ENCODE measurements at places on chromosomes 16 and 17.

- DNase-seq = no peak
Observed at GRCh38 chr17:76562734-76563148, 22.9 kb downstream of the PRCD start.

- no peak for DNase-seq
Observed at GRCh38 chr16:23365602-23366240, 63.6 kb downstream of the SCNN1B start.

DNA sequence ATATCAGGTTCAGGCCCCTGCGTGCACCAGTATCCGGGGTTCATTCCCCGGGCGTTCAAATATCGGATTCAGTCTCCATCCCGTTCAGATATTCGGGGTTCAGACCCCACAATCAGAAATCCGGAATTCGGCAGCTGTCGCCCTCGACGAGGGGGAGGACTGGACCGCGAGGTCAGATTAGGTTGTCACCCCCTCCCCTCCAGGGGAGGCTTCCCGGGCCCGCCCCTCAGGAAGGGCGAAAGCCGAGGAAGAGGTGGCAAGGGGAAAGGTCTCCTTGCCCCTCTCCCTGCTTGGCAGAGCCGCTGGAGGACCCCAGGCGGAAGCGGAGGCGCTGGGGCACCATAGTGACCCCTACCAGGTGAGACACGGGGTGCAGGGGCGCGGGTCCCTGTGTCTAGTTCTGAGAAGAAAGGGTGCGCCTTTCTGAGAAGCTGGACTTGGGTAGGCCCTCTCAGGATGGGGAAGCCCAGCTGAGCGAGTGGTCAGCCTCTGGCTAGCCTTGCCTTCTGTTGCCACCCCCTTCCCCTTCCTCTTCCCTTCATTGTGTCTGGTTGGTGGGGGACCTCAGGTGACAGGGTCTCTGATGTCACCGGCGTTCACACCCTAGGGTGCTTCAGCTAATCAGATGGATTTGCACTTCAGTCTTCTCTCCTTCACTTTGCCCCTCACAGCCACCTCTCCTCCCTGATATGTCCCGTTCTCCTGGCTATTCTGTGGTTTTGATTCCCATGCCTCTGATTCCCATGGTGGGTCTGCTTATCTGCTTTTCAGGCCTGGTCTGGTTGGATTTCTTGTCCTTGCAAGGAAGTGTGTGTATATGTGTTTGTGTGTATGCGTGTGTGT lies 844 bp downstream of the TAOK2 start:
- no peak for DNase-seq

DNA sequence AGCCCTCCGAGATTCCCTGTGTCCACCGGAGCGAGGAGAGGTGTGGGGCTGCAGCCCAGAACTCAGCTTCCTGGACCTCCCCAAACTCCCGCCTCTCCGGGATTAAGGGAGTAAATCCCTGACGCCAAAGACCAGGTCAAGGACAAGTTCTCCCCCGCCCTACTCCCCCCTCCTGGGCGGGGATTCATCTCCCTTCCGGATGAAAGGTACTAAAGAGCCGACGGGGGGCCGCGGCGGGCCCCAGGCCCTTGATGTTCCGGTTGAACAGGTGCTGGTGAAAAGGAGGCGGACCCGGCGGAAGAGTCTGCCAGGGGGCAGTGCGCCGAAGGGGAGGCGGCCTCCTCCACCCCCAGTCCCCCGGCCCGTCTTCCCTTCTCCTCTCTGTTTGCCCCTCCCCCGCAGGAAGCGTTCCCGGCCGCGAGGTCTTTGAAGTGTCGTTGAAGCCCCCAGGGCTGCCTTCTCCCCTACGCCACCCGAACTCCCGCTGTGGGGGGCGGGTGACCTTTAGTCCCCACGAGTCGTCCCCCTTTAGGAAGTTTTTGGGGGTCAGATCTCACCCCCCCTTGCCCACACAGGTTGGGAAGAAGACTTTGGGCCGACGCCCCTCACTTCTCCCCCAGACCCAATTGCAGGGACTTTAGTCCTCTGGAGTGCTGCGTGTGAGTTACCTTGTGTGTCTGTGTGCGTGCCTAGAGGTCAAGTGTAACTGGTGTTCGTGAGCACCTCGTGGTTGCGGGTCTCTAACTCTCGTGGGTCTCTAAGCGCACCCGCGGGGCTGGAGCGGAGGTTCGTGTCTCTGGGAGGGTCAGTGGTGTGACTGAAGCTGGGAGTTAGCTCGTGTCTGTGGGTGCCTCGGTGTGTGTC lies 1.1 kb upstream of the MLLT6 start:
- DNase-seq = peak; percentile 90

GRCh38 chr17:56830726-56831368 lies 2.9 kb downstream of the C17orf67 start:
- DNase-seq = no peak

DNA sequence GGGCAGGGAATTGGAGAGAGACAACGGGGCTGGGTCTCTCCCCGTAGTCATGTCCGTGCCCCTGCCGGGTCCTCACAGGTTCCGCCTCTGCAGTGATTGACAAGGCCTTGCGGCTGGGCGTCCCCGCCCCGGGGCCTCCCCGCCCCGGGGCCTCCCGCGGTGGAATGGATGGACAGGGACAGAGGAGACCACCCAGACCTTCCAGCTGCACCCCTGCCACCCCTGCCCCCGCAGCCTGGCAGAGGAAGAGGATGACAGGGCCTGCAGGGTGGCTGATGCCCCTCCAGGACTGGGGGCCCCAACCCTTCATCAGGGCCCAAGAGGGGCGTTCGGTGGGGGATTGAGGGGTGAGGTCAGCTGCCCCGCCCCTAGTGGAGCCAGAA lies 216.4 kb upstream of the CIBAR2 start:
- DNase-seq = no peak

DNA sequence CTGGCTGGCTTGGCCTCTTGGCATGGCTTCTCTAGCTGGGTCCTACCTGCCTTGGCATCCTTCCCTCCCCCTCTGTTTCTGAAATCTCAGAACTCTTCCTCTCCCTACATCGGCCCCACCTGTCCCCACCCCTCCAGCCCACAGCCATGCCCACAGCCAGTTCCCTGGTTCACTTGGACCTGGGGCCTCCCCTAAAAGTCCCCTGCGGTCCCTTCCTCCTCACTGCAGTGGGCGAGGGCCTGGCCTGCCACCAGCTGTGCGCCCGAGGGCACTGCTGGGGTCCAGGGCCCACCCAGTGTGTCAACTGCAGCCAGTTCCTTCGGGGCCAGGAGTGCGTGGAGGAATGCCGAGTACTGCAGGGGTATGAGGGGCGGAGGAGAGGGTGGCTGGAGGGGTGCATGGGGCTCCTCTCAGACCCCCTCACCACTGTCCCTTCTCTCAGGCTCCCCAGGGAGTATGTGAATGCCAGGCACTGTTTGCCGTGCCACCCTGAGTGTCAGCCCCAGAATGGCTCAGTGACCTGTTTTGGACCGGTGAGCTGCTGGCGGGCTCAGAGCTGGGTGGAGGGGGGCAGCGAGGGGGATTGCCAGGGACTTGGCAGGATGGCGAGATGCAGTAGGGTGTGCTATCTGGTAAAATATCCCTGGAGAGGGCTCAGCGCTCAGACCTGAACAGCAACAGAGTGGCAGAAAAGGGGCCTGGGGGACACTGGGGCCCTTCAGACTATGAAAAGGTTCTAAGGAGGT lies 14.1 kb downstream of the MIEN1 start:
- no peak for DNase-seq

DNA sequence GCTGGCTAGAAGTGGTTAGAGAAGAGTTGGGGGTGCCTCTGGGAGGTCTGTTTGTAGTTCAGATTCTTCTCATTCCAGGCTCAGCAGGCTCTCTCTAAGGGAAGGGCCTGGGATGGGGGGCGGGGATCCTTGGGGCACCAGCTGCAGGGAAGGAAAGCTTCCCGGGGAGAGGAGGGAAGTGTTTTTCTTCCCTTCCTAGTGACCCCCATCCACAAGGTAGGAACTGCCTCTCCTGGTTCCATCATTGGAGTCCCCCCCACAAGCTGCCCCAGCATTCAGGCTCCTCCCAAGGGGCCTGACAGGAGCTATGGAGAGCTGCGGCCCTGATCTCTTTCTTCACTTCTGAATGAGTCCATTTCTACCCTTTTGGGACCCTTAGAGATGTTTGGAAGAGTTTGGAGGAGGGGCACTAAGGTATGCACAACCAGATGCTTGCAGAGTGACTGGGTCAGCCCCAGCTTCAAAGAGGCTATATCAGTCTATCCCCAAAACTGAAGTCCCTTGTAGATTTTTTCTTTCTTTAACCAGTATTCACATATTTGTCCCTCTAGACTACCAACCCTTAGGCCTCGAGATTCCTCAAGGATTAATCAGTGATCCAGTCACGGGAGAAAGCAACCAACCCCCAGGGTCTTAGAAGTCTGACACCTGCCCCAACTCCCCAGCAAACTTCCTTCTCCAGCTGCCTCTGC lies 13.9 kb upstream of the FZD2 start:
- no peak for DNase-seq

GRCh38 chr17:65020284-65020683 lies 36.3 kb downstream of the GNA13 start:
- no peak for DNase-seq

DNA sequence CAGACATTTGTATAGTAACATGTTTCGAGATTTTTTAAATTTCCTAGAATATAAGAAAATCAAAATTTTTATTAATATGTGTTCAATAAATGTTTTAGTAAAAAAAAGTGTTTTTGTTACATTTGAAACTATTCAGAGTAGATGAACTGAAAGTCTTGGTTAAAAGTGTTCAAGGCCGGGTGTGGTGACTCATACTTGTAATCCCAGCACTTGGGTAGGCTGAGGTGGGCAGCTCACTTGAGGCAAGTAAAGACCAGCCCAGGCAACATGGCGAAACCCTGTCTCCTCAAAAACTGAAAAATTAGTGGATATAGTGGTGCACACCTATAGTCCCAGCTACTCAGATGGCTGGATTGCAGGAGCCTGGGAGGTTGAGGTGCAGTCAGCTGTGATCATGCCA lies 16.8 kb upstream of the PHKG2 start:
- DNase-seq = no peak

DNA sequence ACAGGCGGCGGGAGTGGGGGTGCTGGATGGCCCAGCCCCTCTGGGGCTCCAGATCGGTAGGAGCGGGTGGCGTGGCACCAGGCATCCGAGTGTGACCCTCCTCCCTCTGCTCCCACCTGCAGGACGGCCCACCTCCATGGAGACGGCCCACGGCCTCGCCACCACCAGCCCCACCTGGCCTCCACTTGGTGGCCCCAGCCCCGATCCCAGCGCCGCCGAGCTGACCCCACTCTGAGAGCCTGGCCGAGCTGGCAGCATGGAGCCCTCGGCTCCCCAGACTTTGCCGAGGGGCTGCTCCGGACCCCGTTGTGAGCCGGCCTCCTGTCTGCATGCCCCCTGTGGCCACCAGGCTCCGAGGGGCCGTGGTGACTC lies 4.7 kb upstream of the NUDT16L1 start:
- DNase-seq = no peak

GRCh38 chr17:41516830-41517283 lies 1.8 kb downstream of the KRT15 start:
- no peak for DNase-seq

GRCh38 chr17:1385861-1386260 lies 14.2 kb downstream of the YWHAE start:
- DNase-seq = no peak

DNA sequence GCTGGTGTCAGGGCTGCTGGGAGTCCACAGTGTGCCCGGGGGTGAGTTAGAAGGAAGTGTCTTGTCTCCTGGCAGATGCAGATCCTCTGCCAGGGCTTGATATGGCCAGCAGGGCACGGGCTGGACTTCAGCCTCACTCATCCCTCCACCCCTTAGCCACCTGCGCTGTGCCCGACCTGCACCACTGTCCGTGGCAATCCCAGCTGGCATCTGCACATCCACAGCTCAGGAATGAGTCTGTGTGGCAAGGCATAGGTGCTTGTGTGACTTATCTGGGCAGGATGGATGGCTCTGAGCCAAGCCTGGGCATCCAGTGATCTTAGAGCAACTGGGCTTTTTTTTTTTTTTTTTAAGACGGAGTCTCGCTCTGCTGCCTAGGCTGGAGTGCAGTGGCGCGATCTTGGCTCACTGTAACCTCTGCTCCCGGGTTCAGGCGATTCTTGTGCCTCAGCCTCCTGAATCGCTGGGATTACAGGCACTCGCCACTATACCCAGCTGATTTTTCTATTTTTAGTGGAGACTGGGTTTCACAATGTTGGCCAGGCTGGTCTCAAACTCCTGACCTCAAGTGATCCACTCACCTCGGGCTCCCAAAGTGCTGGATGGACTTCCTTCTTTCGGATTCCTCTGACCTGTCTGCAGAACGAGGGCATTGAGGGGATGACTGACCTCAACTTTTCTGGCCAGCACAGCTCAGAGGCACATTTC lies 22.5 kb upstream of the CACNG1 start:
- no peak for DNase-seq

GRCh38 chr17:43791589-43791988 lies 11.4 kb downstream of the CFAP97D1 start:
- DNase-seq = no peak

- DNase-seq = no peak
Observed at GRCh38 chr16:75402821-75403475, 30.4 kb downstream of the CFDP1 start.

GRCh38 chr17:33871720-33872540 lies 383.2 kb upstream of the CCL2 start:
- no peak for DNase-seq

DNA sequence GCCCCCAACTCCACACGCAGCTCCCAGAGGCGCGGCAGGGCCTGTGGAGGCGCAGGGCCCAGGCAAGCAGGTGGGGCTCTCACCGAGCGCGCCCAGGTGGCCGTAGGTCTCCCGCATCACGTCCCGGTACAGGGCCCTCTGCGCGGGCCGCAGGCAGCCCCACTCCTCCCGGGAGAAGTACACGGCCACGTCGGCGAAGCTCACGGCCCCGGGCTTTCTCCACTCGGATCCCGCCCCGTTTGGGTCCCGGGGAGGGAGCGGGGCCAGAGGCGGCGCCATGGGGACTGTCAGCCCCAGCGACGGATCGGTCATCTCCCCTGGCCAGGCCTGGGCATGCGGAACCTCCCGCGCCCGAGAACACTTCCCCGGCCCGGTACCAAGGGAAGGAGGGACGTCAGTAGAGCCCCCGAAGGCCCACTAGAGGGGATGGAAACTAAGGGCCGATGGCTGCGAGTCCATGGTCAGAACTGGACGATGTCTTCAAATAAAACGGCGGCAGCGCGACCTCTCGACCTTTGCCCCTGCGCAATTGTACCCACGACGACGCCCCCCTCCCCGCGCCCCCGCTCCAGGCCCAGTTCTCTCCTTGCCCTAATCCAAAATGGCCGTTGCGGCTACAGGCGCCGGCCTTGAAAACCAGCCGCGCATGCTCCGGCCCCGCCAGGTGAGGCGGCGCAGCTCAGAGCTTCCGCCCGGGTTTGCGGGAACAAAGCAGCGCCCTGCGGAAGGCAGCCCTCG lies at the start of gene ZNF747:
ZNF747 (minus strand) TSS at position 491 of the 738 bp plus-strand sequence; CDS start at position 312, 179 bp downstream.
- DNase-seq = no peak

- DNase-seq = no peak
Observed at GRCh38 chr17:70172449-70172848, 3.1 kb downstream of the KCNJ2 start.

GRCh38 chr16:70689035-70689969 lies 3.4 kb upstream of the MTSS2 start:
- no peak for DNase-seq

GRCh38 chr17:60305141-60305540 lies 86.8 kb downstream of the USP32 start:
- no peak for DNase-seq

DNA sequence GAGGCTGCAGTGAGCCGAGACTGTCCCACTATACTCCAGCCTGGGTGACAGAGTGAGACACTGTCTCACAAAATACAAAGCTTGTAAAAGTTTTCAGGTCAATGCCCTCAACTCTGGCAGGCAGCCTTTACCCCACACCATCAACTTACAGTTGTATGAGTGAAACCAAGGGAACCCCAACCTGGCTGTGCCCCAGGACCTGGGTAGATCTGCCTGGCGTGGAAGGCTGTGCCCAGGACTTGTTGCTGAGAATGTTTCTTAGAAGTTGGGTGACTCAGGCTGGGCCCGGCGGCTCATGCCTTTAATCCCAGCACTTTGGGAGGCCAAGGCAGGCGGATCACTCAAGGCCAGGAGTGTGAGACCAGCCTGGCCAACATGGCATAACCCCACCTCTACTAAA lies 7.8 kb downstream of the CES3 start:
- no peak for DNase-seq
